Natural killer cell treated with Interleukin-12 subunit alpha and Interleukin-12 subunit beta and Interleukin-15 and Interleukin-18, amount 100 ng/mL, for 72 hours (primary cell): ENCODE measurements at places on chromosomes 7 and 10. TPM values are rescaled to one million over a fixed set of nuclear protein-coding genes. Genes with fewer than 3 reads are reported as not detected.

Gene CH25H
- total RNA-seq: not detected

- DNase-seq: no peak
These were observed 14.5 kb downstream of the PSAP start for GRCh38 chr10:71836596-71836974.

Gene AQP1
- total RNA-seq: not detected

- peak; percentile 15 for DNase-seq
These were observed 3.3 kb downstream of the CDHR1 start for GRCh38 chr10:84197643-84198042.

DNA sequence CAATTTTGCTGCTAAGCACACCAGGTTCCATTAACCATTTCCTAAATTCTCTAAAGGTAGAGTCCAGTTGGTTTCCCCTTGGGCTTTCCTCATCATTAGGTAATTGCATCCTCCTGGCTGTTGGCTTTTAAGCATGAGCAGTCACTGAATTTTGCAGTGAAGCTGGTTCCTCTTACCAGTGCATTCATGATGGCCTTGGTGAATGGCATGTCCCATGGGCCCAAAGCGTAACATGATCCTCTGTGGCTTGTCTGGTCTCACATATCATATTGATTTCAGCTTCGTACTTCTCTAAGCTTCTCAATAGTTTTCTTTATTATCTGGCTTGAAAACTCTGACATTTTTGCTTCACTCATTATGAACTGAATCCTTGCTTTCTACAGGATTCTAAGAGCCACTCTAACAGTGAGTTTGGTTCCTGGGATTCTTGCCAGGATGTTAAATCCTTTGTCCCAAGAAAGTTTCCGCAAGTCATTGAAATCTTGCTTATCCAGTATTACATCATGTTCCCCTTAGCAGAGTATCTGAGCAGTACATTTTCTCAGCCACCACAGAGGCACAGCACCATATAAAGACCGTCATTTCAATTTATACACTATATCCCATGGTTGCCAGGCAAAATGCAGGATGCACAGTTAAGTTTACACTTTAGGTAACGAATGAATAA lies 134.2 kb downstream of the PTN start:
- DNase-seq: no peak
